Activated T-helper 17 cell treated with anti-CD3 and anti-CD28 coated beads, Interleukin-2, amount 50 U/mL, for 72 hours (primary cell): ENCODE measurements at places on chromosomes 11 and 22.
A peak's percentile ranks its signal among the peaks of the same experiment; 100 is the strongest.

DNA sequence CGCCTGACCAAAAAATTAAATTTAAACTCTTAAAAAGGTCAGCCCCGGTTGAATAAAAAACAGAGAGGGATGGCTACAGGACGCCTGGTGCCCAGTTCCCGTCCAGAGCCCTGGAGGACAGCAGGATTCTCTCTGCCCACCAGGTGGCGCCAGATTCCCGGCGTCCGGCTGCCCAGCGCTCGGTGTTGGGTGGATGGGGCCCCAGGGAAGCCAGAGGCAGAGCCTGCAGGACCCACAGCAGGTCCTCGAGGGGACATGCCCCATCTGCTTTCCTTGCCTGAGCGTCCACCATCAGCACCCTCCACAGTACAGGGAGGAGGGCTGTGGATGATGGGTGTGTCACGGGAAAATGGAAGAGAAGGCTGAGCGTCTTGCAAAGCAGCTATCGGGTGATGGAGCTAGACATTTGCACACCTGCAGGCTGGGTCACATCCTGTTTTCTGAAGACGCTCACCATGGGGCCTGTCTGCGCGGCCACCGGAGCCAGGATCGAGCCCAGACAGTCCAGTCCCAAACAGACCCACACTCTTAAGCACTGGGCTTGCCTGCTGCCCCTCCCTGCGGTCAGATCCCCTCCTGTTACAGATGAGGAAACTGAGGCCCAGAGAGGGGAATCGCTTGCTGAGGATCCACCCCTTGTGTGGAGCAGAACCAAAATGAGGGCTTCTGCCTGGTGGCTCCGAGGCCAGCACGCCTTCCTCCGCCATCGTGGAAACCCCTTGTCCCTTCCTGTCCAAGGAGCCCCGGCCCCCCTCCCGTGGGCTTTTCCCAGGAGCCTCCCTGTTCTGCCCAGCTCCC, 18.5 kb upstream of the CBX7 start:
- peak; percentile 93 for ATAC-seq

- ATAC-seq = no peak
These were observed 14.2 kb upstream of the OR6A2 start for GRCh38 chr11:6813656-6814055.

DNA sequence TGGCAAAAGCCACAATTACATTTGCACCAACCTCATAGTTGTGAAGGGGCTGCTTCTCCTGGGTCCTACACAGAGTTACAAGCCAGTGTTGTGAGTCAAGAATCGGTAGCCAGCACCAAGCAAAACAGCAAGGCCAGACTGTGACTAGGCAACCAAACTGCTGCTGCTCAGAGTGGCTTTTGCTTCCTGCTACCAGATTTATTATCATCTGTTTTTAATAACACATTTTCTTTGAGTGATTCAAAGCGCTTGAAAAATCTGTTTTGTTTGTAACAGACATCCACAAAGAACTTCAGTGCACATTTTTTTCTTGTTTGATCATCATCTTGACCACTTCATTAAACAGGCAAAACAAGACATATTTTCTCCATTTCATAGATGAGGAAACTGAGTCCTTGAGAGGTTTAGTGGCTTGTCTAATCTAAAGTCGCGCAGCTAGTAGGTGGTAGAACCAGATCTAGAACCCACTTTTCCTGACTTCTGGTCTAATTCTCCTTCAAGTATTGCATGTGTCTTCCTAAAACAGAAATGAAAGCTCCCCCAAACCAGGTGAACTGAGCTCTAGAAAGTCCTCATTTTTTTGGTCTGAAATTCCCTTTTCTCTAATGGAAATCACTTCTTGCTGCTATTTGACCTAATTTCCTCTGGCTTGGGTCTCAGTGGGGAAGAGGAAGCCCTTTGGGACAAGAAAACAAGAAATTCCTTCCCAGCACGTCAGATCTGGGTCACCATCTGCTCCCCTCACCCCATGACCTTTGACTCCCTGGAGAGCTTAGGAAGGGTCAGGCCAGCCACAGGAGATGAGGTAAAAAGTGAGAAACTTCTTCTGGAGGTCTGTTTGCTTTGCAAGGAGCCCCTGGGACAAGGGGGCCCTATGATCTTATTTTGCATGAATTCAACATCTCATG, 39.9 kb downstream of the CWC15 start:
- no peak for ATAC-seq

- ATAC-seq = no peak
These were observed 23.2 kb downstream of the MEI1 start for GRCh38 chr22:41722496-41722895.

DNA sequence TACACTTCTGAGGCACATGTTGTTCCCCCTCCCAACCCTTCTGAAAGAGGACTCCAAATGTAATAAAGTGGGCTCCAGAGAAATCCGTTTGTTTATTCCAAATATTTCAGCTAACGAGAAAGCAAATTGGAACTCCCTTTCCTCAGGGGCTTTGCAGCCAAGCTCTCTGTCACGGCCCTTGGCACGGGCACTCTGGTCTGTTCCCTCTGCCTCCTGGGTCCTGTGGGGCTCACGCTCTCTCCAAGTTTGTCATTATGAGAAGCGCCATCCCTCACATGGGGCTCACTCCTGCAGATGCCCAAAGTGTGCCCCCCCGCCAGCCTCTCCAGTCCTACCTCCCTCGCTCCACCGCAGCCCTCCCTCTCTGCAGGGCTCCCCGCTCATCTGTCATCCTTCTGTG, 125.4 kb upstream of the POU2AF2 start:
- no peak for ATAC-seq

DNA sequence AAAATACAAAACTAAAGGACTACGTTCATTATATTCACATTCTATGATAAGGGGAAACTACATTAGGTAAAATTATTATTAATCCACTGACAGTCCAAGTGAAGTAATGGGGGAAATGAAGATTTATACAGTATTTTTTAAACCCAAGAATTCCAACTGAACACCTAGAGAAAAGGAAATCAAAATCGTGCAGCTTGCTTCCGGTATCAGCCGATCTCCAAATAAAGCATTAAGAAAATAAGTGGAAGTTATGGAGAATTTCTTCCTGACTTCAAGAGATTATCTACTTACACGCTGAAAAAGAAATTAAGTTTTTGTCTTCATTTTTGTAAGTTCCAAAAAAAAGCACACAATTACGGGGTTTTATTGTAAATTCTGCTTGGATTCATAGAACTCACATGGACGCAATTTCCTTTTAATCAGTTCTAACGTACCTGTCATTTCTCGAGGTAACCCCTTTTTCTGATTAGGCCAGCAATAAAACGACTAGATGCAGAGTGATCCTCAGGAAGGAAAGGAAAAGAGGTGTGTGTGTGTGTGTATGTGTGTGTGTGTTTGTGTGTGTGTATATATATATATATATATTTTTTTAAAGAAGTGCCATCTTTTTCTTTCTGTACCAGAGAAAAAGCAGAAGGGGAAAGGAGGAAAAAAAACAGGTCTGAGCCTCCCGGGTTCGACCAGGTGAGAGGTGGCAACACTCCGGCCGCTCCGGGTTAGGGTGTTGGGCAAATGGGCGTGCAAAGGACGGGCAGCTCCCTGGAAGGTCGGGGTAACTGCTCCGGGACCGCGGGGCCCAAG, 1.1 kb downstream of the ZBTB44 start:
- ATAC-seq = no peak

DNA sequence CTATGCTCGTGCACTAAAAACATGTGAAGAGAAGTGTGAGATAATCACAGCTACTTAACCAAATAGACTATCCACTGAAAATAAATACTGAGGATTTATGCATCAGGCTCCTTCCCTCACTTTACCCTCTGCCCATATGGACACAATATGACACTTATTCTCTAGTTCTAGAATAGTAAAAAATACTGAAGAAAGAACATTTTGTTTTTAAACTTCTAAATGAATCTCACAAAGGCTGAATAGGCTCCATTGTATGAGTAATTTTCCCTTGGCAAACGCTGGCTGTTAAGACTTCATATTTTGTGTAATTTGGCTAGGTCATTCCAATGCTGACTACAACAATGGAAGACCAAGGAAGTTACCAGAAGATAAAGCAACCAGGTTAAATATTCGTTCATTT, 9.9 kb downstream of the HPS5 start:
- no peak for ATAC-seq

GRCh38 chr11:113773092-113773415, 438 bp downstream of the ZW10 start:
- ATAC-seq = peak; percentile 21

DNA sequence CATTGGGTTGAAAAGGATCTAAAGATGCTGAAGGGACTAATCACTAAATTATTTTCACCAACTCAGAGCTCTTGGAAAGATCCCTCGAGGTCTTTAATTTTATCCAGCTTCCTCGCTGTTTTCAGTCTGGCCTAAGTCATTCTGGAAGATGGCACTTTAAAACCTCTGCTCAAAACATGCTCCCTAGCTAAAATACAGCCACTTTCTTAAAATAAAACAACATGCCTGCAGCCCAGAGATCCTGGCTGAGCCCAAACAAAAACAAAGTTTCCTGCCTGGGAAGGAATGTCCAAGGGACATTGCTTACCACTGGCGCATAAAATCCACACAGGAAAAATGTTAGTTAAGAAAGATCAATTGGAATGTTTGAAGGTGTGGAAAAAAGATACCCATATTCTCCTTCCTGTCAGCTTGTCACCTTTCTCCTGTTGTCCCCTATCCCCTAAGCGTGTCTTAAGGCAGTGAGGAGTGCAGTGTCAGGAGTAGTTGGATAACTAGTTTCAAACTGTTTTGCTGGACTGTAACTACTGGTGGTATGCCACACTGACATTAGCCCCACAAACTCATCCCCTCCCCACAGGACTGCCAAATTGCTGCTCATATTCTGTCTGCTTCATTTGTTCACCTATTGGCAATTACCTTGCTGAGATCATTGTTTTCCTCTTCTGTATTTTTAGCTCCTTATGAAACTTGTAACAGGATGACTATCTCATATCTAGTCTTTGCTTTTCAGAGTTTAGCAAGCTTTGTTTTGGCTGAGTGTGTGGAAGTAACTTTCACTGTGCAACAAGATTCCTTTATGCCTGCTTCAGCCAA, 108.3 kb upstream of the SESN3 start:
- ATAC-seq = peak; percentile 25

DNA sequence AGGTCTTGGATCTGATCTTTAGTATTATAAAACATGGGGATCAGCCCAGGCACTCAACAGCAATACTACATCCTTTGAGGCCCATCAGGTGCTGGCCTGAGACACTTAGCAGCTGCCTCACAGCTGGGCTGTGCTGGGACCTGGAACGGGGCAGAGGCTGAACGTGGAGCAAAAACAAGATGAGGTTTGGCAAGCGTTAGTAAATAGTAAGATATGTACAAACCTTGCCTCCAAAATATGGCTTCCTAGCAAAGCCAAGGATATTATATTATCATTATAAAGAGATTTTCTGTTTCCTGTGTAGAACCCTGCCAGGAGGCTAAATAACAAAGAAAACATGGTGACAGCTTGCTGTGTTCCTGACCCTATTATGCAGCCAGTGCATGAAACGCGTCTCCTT, 60.0 kb upstream of the SPON1 start:
- no peak for ATAC-seq

- no peak for ATAC-seq
These were observed 10.6 kb downstream of the CDPF1 start for GRCh38 chr22:46239261-46240048.

- no peak for ATAC-seq
These were observed 241.3 kb upstream of the ZC3H12C start for GRCh38 chr11:109851780-109852390.

DNA sequence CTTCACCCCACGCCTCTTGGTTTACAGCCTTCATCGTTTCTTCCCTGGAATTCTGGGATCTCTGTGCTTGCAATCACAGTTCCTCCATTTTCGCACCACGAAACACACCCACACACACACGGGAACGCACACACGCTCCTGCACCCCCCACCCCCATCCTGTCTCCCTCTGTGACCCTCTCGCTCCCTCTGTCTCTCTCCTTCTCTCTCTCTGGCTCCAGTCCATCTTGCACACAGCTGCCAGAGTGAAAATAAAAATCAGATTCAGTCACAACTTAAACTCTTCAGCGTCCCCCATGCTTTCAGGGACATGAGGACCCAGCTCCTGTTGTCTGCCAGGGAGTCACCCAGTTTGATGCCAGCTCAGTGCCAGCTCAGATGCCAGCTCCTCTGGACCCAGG, 3.0 kb downstream of the GAL start:
- ATAC-seq = no peak

DNA sequence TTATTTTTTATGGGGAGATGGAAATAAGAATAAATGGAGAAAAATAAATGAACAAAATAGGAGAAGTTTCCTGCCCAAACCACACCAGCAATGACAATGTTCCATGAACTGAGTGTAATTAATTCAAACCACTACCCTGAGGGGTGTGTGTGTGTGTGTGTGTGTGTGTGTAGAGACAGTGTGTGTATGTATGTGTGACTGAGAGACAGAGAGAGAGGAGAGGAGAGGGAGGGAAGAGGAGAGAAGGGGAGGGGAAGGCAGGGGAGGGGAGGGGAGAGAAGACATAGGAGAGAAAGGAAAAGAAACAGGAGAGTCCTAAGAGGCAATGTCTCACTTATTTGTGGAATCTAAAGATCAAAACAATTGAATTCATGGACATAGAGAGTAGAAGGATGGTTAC, 65.0 kb upstream of the POU2AF1 start:
- no peak for ATAC-seq

DNA sequence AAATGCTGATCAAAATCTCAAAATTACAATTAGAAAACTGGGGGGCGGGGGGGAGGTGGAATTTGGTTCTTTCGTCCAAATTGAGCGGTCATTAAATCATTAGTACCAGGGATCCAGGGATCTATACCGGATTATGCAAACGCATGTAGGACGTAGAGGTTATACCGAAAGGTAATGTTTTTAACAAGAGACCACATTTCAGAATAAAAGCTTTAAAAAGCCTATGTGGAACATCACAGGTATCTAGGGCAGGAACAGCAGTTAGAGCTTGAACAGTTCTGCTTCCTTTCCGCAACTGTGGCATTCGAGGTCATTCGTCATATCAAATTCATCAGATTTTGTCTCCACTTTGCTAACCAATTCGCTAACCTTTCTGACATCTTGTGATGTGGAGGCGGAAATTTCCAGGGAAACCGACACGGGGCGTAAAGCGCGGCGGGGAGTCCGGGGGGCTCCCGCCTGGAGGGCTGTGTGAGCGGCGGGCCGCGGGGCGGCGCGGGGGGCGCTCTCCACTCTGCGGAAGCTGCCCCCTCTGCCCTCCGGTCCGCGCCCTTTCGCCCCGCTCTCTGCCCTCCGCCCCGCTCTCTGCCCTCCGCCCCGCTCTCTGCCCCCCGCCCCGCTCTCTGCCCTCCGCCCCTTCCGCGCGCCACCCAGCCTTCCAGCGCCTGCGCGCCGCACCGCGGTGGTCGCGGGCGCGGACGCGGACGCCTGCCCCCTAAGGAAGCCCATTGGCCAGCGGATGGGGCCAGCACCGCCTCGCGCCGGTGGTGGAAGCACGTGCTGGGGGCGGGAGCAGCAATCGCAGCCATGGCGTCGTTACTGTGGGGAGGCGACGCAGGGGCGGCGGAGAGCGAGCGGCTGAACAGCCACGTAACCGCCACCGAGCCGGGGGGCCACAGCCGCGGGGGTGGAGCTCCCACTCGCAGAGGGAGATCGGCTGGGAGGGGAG, at the start of gene DDX25:
DDX25 (plus strand) TSS at position 798 of the 949 bp plus-strand sequence; CDS start at position 808, 10 bp downstream.
- peak; percentile 71 for ATAC-seq

GRCh38 chr11:102225689-102226568, 91.4 kb upstream of the BIRC3 start:
- ATAC-seq = no peak

- ATAC-seq = no peak
These were observed 664.3 kb downstream of the BRD1 start for GRCh38 chr22:49163258-49163959.

GRCh38 chr11:11486002-11486401, 133.0 kb upstream of the CSNK2A3 start:
- ATAC-seq = no peak

- peak; percentile 82 for ATAC-seq
These were observed 107.0 kb downstream of the FAM76B start for GRCh38 chr11:95682552-95682951.
